Stimulated activated CD4-positive, alpha-beta T cell treated with anti-CD3 and anti-CD28 coated beads, Interleukin-1b, Interleukin-23, amount 100 ng/mL, for 24 hours (primary cell): ENCODE measurements at places on chromosomes 11 and 22.

GRCh38 chr11:65003282-65003681 lies 6.5 kb upstream of the BATF2 start:
- DNase-seq, result no peak

DNA sequence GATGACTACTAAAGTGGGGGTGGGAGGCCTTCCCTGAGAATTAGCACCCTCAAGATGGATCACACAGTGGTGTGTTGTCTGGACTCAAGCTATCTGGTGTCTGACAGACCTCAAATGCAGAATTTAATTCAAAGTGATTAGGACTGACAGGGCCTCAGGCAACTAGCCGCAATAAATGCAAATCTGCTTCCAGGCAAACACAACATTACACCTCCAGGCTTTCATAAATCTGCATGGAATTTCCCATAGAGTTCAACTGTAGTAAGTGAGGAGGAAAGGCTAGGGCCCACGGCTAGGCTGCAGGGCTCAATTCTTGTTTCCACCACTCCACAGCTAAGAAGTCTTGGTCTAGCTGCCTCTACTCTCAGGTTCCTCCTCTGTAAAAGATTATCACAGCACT lies 331.4 kb downstream of the LARGE1 start:
- no peak for DNase-seq

- no peak for DNase-seq
Measured at GRCh38 chr22:31905356-31905755, 39.0 kb upstream of the YWHAH start.

DNA sequence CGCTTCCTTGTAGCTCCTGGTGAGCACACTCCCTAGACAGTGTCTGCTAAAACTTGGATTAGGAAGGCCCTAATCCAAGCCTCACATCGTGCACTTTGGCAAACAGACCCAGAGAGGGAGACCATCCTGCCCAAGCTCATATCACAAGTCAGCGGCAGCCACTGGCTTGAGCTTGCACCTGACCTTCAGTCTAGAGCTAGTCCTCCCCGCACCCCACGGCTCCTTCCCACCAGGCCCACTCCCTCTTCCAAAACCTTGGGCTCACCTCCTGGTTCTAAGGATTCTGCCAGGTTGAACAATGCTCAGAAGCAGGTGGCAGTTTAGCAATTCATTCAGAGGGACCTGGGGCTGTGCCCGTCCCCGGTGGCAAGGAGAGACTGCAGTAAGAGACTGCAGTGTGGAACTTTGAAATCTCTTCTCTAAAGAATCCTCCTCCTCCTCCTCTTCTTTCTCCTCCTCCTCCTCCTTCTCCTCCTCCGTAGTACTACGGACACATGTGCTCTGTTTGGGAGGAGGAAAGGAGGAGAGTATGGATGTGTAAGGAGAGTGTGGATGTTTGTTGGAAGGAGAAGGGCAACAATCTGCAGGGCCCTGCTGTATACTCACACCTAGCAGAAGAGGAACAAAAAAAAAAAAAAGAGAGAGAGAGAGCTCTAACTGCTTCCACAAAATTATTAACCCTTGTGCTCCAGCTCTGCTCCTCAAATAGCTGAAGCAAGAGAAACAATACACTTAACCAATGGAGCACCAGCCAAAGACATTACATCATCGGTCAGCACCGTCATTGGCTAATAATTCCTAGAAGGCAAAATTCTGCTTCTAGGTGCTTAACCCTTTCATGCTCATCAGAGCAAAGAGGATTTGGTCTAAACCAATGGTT lies 6.0 kb downstream of the SYN3 start:
- DNase-seq, result no peak

DNA sequence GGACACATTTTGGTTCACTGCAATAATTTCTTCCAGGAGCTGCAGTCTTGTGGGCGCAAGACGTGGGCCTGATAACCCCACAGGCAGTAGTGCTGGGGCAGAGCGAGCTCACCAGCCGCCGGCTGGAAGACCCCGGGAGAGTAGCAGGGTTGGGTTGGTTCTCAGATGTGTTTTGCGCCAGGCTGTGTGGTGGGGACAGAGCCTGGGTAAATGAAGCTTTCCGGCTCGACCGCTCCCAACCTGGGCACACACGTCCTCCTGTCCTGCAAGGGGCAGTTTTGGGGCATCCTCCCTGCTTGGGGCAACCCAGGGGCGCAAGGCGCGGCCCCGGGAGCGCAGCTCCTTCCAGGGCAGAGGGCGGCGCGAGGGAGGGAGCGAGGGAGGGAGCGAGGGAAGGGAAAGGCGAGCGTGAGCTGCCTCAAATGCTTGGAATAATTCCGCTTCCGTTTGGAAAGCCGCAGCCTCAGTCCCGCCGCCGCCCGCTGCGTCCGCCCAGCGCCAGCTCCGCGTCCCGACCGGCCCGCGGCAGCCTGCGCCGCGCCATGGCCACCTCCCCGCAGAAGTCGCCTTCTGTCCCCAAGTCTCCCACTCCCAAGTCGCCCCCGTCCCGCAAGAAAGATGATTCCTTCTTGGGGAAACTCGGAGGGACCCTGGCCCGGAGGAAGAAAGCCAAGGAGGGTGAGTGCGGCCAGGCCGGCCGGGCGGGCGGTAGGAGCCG lies at the start of gene PARVA:
Gene PARVA (plus strand): TSS at position 466 of the 718 bp plus-strand sequence. CDS start 77 bp downstream, at position 543.
- DNase-seq, result no peak

GRCh38 chr11:134470238-134470637 lies 58.2 kb upstream of the B3GAT1 start:
- no peak for DNase-seq

DNA sequence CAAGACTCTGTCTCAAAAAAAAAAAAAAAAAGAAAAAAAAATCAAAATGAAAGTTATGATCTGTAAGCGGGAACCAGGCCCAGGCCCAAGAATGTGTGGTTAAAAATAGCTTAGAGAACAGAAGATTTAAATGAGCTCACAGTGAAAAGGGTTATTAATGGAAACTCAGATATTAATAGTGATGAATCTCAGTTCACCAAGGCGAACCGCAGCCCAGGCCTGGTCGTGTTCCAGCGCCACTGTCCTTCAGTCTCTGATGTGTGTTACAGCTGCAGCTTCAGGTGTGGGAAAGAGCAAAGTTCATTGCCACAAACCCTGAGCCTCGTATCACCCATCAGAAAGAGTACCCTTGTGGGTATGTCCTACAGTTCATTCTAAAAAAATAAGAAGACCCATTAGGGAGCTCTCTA lies 107.1 kb downstream of the GAB2 start:
- DNase-seq, result no peak

- DNase-seq, result no peak
Measured at GRCh38 chr11:19546325-19546724, 166.3 kb upstream of the NAV2 start.

DNA sequence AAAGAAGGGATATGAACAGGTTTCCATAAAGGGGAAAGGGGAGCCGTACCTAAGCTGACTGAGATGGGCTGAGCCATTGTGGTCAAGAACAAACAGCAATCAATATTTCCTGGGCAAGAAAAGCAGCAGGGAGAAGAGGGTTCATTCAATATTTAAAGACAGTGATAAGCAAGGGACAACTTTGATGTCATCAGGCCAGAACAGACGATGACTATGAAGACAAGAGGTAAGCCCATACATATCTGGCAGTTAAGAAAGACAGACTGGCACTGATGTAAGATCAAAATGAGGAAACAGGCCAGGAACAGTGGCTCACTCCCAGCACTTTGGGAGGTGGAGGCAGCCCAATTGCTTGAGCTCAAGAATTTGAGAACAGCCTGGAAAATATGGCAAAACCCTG lies 2.4 kb downstream of the OR5A2 start:
- no peak for DNase-seq

GRCh38 chr22:43171019-43171491 lies 15.9 kb downstream of the TTLL12 start:
- DNase-seq, result no peak

DNA sequence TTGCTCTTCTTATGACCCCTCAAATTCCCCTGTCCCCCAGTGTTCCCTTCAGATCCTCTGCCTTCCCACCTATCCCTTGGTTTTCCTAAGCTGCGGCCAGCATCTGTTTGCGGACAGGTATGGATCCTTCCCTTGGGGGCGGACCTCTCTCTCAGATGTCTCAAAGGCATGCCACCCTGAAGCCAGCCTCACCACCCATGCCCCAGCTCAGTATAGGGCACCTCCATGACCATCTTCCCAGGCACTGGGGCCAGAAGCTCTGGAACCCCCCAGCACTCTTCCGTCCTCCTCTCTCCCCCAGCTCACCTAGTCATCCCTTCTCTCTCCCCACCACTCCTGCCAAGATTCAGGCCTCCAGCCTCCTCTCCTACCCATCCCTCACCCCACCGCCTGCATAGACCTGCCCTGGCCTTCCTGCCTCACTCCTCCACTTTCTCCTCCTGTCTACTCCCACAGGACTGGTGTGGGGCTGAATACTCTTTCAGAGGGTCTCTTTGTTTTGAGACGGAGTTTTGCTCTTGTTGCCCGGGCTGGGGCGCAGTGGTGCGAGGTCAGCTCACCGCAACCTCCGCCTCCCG lies 2.2 kb downstream of the LRRC75B start:
- no peak for DNase-seq

DNA sequence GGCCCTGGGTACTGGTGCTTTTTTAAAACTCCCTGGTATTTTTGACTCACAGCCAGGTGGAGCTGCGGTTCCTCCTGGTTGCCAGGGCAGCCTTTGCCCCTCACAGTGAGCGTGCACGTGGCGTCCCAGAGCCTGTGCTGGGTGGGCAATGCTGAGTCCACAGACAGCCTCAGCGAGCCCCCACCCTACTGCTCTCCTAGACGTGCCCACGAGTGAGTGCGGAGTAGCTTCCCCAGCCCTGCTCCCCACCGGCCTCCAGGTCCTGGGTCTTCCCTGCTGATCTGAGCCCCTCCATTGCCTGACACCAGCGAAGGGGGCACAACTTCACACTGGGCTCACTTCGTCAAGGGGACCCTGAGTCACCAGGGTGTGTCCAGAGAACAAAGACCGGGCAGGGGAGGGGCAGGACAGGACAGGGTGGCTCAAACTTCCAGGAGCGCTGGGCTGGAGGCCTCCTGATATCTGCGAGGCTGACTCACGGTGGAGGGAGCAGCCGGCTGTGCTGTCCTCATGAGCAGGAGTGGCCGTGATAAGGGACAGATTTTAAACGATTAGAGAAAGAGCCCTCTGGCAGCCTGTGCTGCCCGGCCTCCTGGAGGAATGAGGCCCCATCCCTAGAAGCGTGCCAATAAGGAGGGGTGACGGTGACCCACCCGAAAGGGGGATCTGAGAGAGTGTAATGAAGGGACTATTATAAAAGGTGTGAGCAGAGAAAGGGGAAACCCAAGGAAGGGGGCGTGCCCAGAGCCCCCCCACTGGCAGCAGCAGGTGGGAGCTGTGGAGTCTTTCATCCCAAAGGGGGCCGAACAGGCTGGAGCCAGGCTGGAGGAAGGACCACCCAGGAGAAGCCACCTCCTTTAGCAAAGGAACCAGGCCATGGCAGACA lies 129.3 kb upstream of the FGF3 start:
- DNase-seq, result no peak

DNA sequence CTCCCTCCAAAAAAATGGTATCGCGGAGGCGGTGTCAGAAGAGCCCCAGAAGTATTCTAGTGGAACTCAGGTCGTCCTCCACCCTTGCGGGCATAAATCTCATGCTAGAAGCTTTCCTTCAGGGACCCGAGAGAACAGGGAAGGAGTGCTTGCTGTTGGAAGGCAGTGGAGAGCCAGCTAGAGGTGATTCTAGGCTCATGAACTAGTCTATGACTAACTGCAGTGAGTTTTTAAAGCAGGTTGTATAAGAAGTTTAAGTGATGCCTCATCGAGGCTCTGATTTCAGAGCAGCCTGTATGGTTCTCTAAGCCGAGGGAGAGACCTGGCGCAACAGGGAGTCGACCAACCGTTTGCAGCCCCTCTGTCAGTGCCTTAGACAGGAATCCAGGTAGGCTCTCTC lies 85.7 kb downstream of the TBC1D22A start:
- DNase-seq, result no peak

- DNase-seq, result no peak
Measured at GRCh38 chr11:125881291-125881690, 6.2 kb upstream of the HYLS1 start.

- DNase-seq, result no peak
Measured at GRCh38 chr11:132904607-132905006, 627.7 kb downstream of the OPCML start.

- DNase-seq, result no peak
Measured at GRCh38 chr11:65857500-65857852, 504 bp downstream of the CFL1 start.

DNA sequence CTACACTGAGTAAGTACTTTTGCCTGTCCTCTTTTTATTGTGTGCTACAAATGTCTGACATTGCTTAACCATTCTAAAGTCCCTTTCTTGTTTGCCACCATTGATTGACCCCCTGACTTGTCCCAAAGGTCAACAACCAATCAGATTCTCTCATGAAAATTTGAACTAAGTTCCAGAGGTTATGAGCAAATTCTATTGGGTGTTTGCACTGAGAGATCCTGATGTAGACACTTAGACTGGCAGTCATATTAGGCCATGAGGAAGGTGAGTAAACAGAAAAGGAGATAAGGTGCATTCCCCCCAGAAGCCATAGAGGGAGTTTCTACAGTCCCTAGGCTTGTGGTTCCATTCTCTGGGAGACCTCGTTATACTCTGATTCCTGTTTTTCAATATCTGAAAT lies 101.3 kb upstream of the E2F8 start:
- no peak for DNase-seq

- peak; percentile 74 for DNase-seq
Measured at GRCh38 chr11:47766509-47767227, 473 bp downstream of the FNBP4 start.

- no peak for DNase-seq
Measured at GRCh38 chr11:2509481-2510001, 64.7 kb downstream of the KCNQ1 start.

DNA sequence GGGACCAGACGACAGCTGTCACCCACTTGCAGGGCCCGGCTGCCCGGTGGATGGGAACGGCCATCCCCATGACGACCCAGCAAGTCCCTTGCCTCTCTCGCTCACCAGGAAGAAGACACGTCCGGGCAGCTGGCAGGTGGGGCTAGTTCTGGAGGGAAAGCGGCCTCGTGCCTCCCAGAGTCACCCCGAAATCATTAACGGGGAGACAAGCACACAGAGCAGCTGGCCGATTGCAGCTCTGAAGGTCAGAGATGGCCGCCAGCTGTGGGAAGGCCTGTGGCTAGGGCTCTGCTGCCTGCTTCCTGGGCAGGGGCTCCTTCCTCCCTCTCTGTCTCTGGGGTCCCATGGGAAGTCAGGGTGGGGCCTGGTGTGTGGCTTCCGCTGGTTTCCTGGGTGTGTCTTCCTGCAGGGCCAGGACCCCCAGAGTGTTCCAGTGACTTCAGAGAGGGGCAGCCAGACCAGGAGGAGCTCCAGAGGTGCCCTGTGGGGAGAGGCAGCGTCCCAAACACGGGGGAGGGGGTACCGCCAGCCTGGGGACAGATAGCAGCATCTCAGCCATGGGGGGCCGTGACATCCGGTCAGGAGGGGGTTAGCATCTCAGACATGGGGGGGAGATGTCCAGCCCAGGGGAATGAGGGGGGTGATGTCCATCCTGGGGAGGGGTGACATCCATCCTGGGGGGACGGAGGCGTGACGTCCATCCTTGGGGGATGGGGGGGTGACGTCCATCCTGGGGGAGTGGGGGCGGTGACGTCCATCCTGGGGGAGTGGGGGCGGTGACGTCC lies 114.9 kb downstream of the KCNQ1 start:
- no peak for DNase-seq

GRCh38 chr11:93623179-93623578 lies 38.3 kb upstream of the CEP295 start:
- DNase-seq, result no peak
